Activated T-helper 2 cell treated with anti-CD3 and anti-CD28 coated beads, Interferon-gamma antibody, Interleukin-2, Interleukin-4, amounts not matched to agents 10 μg/mL and 5 μg/mL and 100 μg/mL, durations not matched to agents 14 hours and 24 hours and 36 hours (primary cell): ENCODE measurements at places on chromosomes 13 and 19.

DNA sequence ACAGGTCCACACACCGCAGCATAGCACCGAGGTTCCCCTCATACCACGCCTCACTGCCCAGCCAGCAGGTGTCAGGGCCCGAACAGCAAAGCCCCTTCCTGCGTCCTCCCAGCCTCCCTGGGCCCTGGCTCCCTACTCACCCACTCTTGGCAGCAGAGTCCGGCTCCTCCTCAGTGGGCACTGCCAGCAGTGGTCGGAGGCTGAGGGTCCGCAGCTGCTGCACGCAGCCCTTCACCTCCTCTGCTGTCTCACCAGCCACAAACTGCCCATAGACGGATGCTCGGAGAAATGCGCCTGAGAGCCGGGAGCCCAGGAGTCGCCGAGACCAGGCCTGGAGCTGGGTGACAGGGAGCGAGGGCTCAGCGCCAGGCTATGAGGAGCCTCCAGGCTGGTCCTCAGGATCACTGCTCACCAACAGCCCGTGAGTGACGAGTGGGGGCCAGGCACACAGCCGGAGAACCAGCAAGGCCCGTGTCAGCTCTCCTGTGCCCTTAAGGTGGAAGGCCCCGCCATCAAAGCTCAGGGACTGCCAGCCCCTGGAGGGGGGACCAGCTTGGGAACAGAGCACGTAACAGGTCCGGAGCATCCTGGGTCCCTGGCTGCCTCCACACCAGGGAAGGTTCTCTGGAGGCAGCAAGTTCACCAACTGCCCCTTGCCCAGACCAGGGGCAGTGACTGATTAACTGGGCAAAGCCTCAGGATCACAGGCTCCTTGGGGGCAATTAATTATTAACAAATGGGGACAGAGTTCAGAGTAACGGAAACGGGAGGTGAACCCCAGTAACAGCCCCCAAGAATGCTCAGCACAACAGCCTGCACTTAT, at the start of gene PRODH2:
Gene PRODH2 (minus strand): TSS at position 626 of the 823 bp plus-strand sequence. CDS start 40 bp downstream, at position 586.
- no peaks in the 10 kb centered on the region for H3K36me3 ChIP-seq
- H3K4me1 ChIP-seq, result no peaks in the 10 kb centered on the region
- H3K4me3 ChIP-seq, result no peak within 1 kb of the TSS
- no peak for DNase-seq
- H3K27me3 ChIP-seq, result peaks cover 4% of the 10 kb centered on the region
- no peak within 1 kb of the TSS for H3K27ac ChIP-seq

GRCh38 chr13:98511435-98511834, 65.5 kb downstream of the STK24 start:
- no peaks in the 10 kb centered on the region for H3K27me3 ChIP-seq
- no peak overlapping the region for H3K27ac ChIP-seq
- DNase-seq, result no peak
- H3K4me3 ChIP-seq, result no peak overlapping the region

DNA sequence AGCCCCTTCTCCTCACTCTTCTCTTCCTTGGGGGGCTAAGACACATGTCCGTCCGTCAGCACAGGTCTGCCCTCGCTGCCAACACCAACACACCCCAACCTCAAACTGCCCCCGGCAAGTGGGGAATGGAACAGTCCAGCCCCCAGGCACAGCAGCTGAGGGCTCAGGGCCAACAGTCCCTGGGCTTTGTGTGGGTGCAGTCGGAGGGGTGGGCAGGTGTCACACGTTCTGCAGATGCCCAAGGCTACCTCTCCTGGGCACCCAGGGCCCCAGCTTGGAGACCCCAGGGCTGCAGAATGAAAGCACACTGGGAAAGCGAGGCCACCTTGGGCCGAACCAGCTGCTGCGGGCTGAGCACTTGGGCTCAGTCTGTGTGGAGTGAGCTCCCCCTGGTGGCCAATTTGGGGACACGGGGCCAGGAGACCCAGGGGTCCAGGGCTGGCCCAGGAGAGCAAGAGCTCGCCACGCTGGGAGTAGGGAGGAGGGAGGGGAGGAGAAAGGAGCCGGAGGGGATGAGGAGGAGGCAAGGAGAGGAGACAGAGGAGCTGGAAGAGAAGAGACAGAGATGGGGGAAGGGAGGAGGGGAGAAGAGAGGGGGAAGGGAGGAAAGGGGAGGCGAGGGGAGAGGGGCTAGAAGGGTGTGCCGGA, 14.0 kb upstream of the ATP8B3 start:
- no peaks in the 10 kb centered on the region for H3K4me1 ChIP-seq
- peaks cover 22% of the 10 kb centered on the region for H3K36me3 ChIP-seq
- H3K27me3 ChIP-seq, result no peaks in the 10 kb centered on the region
- no peak overlapping the region for H3K27ac ChIP-seq

DNA sequence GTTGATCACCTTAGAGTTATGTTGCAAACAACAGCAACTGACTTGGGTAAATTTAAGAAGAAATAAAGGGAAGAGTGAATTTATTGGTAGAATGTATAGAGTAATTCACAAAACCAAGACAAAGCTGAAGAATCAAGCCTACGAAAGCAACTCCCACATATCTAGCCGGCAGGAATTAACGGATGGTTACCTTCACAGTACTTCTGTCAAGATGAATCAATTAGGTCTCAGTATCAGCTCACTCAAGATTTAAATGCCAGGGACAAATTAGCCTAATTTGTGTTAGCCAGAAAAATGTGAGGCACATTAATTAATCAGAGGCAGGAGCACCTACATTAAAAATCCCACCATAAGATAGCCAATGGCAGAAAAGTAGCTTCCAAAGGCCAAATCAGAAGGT, 10.7 kb downstream of the KPNA3 start:
- H3K27me3 ChIP-seq, result no peaks in the 10 kb centered on the region
- H3K4me1 ChIP-seq, result peaks cover 18% of the 10 kb centered on the region
- H3K36me3 ChIP-seq, result peaks cover 10% of the 10 kb centered on the region
- H3K4me3 ChIP-seq, result no peak overlapping the region

GRCh38 chr13:20193162-20193906, 596 bp upstream of the GJB2 start:
- DNase-seq, result no peak
- peak overlapping the region; percentile 62 for H3K4me3 ChIP-seq
- peaks cover 16% of the 10 kb centered on the region for H3K4me1 ChIP-seq

DNA sequence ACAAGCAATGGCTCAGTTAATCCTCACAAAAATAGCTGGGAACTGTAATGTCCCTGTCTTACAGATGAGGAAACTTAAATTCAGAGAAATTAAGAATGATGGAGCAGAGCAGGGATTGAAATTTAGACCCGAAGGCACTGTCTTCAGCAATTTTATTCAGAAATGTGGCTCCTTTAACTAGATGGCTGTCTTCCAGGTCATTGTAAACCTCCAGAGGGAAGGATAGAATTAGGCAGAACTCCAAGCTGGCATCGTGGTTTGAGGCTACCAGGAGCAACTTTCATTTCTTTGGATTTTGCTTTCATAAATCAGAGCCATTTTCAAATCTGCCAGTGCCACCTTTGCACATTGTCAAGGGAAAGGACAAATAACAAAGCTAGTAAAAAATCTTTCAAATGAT, 339.0 kb downstream of the DCT start:
- DNase-seq, result no peak
- no peak overlapping the region for H3K27ac ChIP-seq
- no peak overlapping the region for H3K4me3 ChIP-seq
- no peaks in the 10 kb centered on the region for H3K27me3 ChIP-seq
- H3K4me1 ChIP-seq, result no peaks in the 10 kb centered on the region

DNA sequence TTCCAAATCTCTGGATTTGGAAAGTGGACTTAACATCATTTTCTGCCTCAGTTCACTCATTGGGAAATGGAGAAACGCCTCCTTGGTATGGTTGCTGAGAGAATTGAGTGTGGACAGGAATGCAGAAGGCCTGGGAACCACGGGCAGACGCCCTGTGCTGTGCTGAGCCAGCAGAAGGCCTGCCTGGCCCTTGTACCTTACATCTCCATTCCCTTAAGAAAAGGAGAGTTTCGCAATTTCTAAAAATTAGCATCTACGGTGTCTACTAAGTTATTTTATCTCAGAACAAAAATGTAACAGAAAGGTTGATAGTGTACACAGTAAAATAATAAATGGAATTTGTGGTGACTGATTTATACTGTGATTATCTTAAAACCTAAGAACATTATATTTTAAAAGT, 78.7 kb downstream of the IPO5 start:
- no peaks in the 10 kb centered on the region for H3K4me1 ChIP-seq
- H3K4me3 ChIP-seq, result no peak overlapping the region
- H3K27me3 ChIP-seq, result no peaks in the 10 kb centered on the region
- DNase-seq, result no peak
- H3K27ac ChIP-seq, result no peak overlapping the region

DNA sequence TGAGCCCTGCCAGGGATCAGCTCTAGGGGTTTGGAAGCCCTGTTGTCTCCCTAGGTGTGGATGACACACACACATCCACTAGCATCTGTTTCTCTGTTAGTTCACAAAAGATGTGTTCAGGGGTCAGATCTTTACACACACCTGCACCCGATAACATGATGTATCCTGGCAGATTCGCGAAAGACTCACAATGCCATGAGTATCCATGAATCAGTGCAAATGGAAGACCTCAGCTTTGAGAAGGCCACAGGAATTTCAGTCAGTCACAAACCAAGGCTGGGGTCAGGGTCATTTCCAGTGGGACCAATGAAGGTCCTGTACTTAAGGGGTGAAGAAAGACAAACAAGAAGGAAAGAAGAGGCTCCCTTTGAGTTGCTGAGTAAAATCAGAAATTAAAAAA, 898.2 kb downstream of the UQCRFS1 start:
- H3K27ac ChIP-seq, result no peak overlapping the region
- DNase-seq, result no peak
- no peak overlapping the region for H3K4me3 ChIP-seq
- H3K36me3 ChIP-seq, result no peaks in the 10 kb centered on the region
- no peaks in the 10 kb centered on the region for H3K27me3 ChIP-seq

DNA sequence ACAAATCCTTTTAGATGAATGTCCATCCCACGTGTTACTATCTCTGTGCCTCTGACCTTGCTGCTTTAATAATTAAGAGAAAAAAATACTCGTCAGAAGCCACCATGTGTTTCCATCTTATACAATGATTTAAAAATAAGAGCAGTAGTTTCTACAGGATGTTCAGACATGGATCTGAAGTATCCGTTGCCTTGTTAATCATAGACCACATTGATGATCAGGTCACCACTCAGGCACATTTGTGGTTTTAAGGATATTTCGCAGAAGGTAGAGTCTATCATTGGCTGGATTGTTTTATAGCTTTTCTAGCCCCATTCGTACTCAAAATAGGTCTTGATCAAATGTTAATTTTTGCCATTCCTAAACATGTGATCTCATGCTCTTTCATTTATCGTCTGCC, 710.0 kb upstream of the ARGLU1 start:
- no peaks in the 10 kb centered on the region for H3K4me1 ChIP-seq
- no peak for DNase-seq
- no peaks in the 10 kb centered on the region for H3K36me3 ChIP-seq
- no peak overlapping the region for H3K27ac ChIP-seq

DNA sequence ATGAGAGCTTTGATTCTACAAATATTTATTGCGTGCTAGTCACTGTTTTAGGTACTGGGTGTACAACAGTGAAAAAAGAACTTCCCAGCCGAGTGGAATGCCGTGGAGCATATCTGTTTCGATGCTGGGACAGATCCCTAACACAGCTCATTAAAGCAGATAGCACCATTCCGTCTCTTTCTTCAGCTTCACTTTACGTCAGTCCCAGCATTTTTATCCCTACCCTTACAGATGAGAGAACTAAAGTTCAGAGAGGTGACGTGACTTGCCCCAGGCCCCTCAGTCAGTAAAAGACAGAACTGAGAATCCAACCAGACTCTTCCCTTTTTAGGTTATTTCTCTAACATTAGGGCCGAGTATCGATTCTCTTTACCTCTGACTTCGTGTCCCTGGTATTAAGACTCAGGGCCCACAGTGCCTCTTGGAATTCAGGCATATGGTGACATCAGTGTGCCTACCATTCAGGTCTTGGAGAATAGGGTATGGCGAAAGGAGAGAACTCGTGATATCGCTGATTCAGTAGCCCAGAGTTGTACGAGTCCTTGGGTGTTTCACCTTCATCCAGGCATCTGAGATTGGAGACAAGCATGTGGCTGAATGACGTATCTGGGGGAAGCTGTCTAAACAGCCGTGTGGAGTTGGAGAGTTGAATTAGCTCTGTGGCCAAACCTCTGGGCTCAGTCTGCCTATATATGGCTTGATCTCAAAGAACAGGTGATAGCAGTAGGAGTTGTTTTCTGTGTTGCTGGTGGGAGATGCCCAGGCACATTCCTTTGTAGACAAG, 27.1 kb downstream of the ACTN4 start:
- no peaks in the 10 kb centered on the region for H3K27me3 ChIP-seq
- no peak overlapping the region for H3K4me3 ChIP-seq
- no peak for DNase-seq
- peaks cover 64% of the 10 kb centered on the region for H3K4me1 ChIP-seq
- H3K36me3 ChIP-seq, result peaks cover 24% of the 10 kb centered on the region
